ENCODE measurements at places on chromosomes 7 and 10.

GRCh38 chr7:136549756-136550155 is 318.7 kb upstream of the CHRM2 start:
- H3K4me3 ChIP-seq = no peak overlapping the region
- DNase-seq = no peak
- H3K36me3 ChIP-seq = no peaks in the 10 kb centered on the region
- no peaks in the 10 kb centered on the region for H3K27me3 ChIP-seq

GRCh38 chr7:94335586-94335985 is 59.1 kb upstream of the COL1A2 start:
- no peaks in the 10 kb centered on the region for H3K4me1 ChIP-seq
- H3K36me3 ChIP-seq = no peaks in the 10 kb centered on the region
- no peaks in the 10 kb centered on the region for H3K27me3 ChIP-seq
- no peak overlapping the region for H3K27ac ChIP-seq
- DNase-seq = no peak

GRCh38 chr10:106540645-106541044 is 623.9 kb downstream of the SORCS1 start:
- H3K4me3 ChIP-seq = no peak overlapping the region
- no peaks in the 10 kb centered on the region for H3K27me3 ChIP-seq
- no peak overlapping the region for H3K27ac ChIP-seq
- no peaks in the 10 kb centered on the region for H3K4me1 ChIP-seq
- no peak for DNase-seq

GRCh38 chr10:43396928-43397624 is 11.9 kb downstream of the HNRNPF start:
- H3K4me1 ChIP-seq = peaks cover 67% of the 10 kb centered on the region
- H3K4me3 ChIP-seq = peak overlapping the region; percentile 39
- H3K36me3 ChIP-seq = peaks cover 3% of the 10 kb centered on the region

DNA sequence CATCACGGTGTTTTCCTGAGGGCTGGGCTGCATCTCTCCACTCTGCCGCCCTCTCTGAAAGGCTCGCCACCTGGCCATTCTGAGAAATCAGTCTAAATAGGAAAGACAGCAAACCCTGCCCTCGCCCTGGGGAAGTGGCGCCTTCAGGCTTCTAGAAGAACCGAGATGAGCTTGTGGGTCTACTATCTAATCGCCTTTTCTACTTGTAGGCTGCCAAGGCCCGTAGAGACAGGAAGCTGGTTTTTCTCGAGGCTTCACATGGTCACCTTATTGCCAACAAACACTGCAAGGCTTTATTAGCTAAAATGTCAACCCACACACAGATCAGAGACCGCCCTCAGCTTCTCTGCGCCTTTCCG is 21.4 kb downstream of the LAT2 start:
- peaks cover 31% of the 10 kb centered on the region for H3K36me3 ChIP-seq
- H3K27ac ChIP-seq = no peak overlapping the region
- no peaks in the 10 kb centered on the region for H3K27me3 ChIP-seq

- no peak overlapping the region for H3K27ac ChIP-seq
- H3K27me3 ChIP-seq = no peaks in the 10 kb centered on the region
- DNase-seq = no peak
- H3K4me1 ChIP-seq = no peaks in the 10 kb centered on the region
- H3K36me3 ChIP-seq = no peaks in the 10 kb centered on the region
These were observed 28.0 kb upstream of the RSU1 start for GRCh38 chr10:16845248-16845647.

GRCh38 chr10:62456611-62457101 is 82.5 kb downstream of the ZNF365 start:
- no peak overlapping the region for H3K4me3 ChIP-seq
- no peak overlapping the region for H3K27ac ChIP-seq

- no peaks in the 10 kb centered on the region for H3K36me3 ChIP-seq
- no peak for DNase-seq
- no peak overlapping the region for H3K27ac ChIP-seq
- H3K4me3 ChIP-seq = no peak overlapping the region
- peaks cover 4% of the 10 kb centered on the region for H3K27me3 ChIP-seq
These were observed 45.7 kb downstream of the FAM171A1 start for GRCh38 chr10:15325243-15325943.

- no peaks in the 10 kb centered on the region for H3K4me1 ChIP-seq
- H3K4me3 ChIP-seq = no peak overlapping the region
- H3K27me3 ChIP-seq = no peaks in the 10 kb centered on the region
- no peak overlapping the region for H3K27ac ChIP-seq
- DNase-seq = no peak
These were observed 32.6 kb downstream of the VSTM4 start for GRCh38 chr10:49082766-49083165.

DNA sequence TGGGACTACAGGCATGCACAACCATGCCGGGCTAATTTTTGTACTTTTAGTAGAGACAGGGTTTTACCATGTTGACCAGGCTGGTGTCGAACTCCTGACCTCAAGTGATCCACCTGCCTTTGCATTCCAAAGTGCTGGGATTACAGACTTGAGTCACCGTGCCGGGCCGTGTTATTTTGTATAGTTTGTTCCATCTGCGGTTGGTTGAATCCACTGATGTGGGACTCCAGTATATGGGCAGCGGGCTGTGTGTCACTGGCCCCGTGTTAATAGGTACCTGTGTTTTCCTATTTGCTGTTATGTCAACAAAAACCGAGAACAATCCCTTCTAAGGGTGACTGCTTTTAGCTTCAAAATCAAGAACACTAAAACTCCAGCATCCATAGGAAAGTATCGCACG is 297.6 kb upstream of the PITRM1 start:
- no peaks in the 10 kb centered on the region for H3K27me3 ChIP-seq
- peaks cover 7% of the 10 kb centered on the region for H3K4me1 ChIP-seq
- H3K36me3 ChIP-seq = no peaks in the 10 kb centered on the region
- no peak overlapping the region for H3K4me3 ChIP-seq
- H3K27ac ChIP-seq = no peak overlapping the region
